ENCODE measurements at places on chromosomes 2 and 18.

DNA sequence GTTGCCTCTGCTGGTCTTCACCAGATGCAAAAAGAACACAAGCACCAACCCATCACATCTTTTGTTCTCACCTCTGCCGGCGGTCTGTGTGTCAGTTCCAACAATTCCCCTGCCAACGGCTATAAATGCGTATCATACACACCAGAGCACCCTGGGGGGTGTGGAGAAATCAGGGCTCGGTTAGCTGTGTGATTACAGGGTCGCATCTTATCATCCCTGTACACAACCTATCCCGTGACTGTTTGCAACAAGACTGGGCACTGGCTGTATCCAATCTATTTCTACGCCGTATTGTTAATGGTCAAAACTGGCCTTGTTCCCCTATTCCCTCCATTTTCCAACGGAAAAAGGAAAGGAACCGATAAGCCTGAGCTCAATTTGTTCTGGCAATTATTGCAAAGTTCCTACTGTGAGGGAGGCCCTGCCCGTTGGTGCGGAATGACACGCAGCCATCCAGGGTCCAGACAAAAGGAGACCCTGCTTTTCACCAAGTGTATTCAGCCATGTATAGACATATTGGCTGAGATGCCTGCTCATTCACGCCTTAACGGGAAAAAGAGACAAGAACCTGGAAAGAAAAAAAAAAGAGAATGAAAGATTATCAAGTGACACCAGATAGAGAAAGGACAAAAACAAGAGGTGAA lies 136.9 kb downstream of the CDH20 start:
- no peak for DNase-seq

DNA sequence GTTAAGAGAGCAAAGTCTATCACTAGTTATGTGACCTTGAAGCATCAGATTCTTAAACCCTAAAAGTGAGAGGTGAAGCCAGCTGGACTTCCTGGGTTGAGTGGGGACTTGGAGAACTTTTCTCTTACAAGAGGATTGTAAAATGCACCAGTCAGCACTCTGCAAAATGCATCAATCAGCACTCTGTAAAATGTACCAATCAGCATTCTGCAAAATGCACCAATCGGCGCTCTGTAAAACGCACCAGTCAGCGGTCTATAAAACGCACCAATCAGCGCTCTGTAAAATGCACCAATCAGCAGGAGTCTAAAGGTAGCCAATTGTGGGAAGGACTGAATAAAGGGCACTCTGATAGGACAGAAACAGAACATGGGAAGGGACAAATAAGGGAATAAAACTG lies 291.6 kb upstream of the FAM98A start:
- DNase-seq, result no peak

DNA sequence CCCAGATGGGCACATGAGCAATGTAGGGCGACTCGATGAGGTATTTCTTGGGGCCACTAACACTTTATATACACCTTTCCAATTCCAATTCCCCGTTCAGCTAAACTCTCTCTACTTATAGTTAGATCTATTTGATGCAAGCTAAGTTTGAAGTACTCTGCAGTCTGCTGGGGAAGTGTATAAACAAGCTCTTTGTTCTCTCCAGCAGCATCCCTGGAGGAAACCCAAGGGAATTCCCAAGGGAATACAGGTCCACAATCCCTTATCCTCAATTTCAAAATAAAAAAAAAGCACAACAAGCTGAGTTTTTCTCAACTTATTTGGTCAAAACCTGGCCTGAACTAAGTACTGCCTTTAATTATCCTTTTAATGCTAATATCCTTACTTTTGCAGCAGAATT lies 433.3 kb downstream of the NBAS start:
- no peak for DNase-seq

- DNase-seq, result no peak
Measured at GRCh38 chr2:104501342-104501741, 352.6 kb upstream of the POU3F3 start.

DNA sequence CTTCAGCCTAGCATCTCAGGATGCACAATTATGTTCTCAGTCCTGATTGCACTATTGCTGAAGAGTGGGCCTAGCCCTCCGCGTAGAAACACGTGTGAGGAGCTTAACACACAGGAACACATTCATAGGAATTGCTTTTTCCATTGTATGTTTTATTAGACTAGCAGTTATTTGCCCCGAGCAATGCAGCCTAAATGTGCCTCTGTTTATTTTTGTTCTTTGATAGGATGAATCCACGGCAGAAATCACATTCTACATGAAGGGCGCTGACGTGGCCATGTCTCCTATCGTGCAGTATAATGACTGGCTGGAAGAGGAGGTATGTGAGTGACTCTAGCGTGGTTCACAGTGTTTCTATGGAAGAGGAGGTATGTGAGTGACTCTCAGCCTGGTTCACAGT lies 65.9 kb upstream of the NFATC1 start:
- DNase-seq, result no peak
